Activated T-helper 1 cell treated with Interleukin-2 at 50 U/mL for 16 hours (primary cell): ENCODE measurements at places on chromosomes 3 and 15.

DNA sequence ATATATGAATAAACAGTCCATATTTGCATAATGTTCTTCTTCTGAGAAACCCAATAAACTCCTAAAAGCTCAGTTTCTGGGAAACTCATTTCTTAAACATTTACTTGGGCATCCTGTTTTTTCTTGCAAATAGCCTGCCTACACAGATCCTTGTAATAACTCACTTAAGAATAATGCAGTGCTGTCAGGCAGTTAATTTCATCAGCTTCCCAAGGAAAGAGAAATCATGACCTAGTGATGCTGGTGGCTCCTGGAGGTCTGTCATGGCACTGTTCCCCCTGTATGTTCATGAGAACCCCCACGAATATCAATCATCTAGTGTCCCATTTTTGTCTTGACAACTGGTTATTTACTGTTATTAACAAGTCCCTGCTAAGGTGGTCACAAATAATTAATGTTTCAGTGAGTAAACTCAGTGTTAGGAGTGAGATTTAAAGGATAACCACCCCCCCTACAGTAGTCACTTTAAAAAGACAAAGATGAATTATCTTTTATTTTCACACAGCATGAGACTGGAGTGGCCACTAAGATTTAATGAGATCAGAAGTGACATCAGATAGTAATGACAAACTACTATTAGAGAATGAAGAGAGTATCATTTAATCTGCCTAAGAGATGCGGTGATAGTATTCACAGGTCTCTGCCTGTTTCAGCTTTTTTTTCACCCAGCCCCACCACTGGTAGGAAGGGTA, 279.5 kb upstream of the NECTIN3 start:
- no peak for DNase-seq

- peak; percentile 97 for DNase-seq
These were observed at the start of gene MANF for GRCh38 chr3:51384726-51385473. TSS of gene MANF (plus strand) at chr3:51385291. CDS start at chr3:51385343, 52 bp downstream.

DNA sequence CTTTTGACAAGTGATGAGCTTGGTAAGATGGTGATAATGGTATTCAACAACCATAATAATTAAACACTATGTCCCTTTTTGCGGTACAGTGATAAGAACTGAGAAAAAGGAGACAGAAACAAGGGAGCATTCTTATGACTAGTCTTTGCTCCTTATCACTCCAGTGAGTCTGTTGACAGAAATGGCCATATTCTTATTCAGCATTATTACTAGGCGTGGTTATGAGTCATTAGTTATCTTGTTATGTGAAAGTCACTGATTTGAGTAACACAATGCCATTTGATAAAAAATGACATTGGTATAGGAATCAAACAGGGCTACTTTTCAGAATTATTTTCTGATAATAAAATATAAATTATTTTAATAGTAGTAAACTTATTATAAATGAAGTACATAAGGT, 193.5 kb downstream of the C3orf38 start:
- no peak for DNase-seq

- no peak for DNase-seq
These were observed 711.4 kb downstream of the DIPK2A start for GRCh38 chr3:144683065-144683464.

DNA sequence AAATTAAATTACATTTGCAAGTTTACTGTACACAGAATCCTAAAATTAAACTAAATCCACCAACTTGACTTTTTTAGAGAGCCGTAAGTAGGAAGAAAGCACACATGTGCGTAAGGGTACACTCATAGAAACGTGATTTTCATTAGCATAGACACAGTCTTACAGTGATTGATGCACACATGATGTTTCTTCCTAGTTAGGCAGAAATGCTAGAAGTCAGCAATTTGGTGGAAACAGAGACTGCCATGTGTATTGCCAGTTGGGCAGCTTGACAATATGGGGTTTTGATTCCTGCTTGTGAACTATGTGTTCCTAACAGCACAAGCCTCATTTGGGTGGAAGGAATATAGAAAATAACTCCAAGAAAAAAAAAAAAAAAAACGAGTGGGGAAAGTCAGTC, 878.5 kb downstream of the ROBO1 start:
- DNase-seq: no peak

DNA sequence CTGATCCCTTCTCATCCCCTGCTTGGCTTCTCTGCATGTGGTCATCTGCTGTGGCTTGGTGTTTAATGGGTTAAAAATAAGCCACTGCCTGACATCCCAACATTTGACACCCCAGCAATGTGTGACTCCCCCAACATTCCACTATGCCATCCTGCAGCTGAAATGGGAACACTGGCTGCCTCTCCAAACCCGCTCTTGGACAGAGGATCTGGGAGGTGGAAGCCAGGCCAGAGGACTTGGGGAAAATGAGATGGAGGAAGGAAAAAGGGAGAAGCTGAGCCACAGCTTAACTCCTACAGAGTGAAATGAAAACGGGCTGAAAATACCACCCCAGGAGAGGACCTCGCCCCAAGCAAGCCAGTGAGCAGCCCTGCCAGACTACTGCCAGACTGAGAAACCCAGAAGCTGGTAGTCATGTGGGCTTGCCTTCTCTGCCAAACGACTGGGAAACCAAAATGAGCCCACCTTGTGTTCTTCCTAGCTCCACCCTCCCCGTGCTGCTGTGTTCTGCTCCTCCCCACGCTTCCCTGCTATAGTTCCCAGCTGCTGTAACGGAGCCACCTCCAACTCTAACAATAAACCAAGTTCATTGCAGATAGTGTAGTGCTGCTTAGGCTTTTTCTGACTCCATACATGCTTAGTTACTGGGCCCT, 13.7 kb downstream of the MAP1A start:
- DNase-seq: no peak

DNA sequence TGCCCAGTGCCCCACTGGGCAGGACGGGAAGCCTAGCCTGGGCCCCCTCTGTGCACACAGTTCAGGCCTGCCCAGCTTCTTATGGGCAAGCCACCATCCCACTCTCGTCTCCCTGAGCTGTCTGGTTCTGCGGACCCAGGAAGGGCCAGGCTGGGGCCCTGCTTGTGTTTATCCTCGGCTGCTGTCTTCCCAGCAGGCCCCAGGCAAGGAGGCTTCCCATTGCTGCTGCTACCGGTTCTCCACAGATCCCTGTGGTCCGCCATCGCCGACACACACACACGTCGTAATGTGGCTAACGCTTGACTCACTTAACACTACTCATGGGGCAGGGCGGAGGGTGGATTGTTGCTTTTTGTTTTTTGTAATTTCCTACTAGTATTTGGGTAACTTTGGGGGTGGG, 52.4 kb upstream of the SLC6A1 start:
- no peak for DNase-seq

GRCh38 chr3:155230382-155230781, 63.1 kb downstream of the STRIT1 start:
- DNase-seq: no peak

- no peak for DNase-seq
These were observed 30.0 kb downstream of the SHQ1 start for GRCh38 chr3:72818092-72818773.

- no peak for DNase-seq
These were observed 76.2 kb downstream of the DCUN1D1 start for GRCh38 chr3:182904164-182904563.

DNA sequence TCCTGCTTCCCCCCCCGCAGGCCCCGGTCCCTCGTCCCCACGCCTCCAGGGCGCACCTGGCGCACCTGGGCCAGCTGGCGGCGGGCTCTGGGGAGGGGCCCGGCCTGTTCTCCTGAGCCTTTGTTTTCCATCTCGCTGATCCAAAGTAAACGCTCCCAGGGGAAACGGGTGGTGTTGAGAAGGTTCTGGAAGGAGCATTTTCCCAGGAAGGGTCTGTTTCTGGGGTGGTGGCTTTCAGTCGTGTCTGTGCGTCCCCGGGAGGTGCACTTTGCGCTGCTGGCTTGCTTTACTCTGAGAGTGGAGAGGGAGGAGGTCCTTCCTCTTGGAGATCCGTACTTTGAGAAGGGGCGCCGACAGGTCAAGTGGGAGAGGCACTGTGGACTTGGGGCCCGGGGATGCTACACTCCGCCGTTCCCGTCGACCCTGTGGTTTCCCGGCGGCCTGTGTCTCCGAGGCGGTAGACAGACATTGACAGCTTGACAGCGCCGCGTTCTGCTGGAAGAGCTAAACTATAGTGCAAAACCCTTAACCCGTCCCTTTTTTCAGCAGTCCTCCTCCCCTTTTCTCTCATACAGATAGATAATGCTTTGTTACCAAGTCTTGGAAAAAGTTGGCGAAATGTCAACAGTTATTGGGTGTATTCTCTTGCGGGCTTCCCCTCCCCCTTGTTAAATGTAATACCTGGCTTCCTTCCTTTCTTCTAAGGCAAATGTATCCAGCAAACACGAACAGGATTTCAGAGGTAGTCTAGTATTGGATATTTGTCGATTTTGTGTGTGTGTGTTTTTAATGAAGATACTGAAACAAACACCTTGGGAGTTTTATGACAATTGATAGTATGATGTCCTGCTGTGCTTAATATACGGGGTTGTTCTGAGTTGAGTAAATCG, 6.5 kb downstream of the TPM1 start:
- peak; percentile 2 for DNase-seq

DNA sequence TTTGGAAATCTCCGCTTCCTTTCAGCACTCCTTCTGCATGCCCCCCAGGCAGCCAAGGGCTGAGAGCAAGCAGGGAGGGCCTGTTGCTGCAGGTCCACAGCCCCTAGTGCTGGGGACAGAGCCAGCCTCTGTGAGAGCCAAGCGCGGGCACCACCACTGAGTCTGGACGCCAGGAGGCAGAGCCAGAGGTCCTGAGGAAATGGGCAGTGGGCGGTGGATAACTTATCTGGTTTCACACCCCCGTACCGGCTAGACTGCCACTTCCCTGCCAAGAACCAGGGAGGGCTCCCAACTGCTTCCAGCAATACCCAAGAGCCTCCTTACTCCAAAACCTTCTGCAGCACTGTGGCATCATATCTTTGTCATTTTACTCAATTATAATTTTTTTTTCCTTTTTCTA, 141.6 kb upstream of the IGF1R start:
- no peak for DNase-seq

DNA sequence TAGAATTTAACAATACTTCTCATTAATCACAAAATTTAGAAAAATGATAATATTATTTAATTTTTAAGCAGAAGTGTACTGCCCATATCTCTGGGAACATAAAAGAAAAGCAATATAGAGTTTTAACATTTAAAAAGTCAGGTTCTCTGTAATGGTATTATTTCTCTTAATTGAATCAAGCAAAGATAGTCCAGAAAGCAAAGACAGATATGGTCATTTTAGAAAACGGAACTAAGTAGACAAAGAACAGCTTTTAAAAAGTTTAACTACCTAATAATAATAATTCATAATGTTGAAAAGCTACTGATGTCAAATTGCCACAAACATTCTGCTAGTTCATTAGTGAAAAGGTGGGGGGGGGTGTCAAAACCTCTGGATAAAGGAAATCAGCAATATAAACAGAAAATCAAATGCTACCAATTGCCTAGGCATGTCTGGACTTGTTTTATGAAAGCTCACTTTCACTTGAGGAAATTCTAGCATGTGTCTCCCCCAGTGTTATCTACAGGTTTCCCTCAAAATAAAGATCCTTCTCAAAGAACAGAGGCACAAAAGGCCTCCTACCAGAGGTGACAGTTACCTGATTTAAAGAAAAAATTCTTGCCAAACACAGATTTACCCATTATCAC, 1.7 kb downstream of the ZMAT3 start:
- no peak for DNase-seq

DNA sequence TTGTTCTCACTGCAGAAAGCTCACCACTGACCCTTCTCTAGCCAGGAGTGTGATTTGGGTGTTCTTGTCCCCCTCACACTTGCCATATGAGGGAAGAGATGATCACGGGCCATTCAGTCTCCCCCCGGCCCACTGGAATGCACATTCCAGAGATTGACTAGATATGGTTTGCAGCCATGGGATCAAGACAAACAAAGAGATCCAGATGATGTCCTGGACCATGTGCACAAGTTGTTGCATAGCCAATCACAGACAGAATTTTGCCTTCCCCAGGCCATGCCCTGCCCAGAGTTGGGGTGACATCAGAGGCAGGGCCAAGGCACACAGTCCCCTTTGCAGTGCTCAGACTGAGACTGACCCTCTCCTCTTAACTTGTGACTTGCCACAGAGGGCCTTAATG, 14.8 kb downstream of the MUC13 start:
- DNase-seq: no peak

DNA sequence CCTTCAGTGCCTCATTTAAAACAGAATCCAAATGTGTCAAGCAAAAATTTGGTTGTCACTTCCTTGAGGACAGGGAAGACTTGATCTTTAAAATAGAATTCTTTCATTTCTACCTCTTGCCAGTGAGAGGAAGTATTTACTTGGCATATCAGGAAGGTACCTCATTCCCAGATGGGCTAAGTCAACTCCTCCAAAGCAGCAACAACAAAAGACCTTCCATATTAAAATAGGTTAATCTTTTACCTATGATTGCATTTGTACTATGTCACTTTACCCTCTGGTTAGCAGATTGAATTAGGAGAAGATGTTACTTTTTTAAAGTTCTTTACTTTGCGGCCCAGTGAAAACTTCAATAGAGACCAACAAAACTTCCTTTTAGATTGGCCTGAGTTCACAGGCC, 462.1 kb upstream of the ADAMTS9 start:
- no peak for DNase-seq
